ENCODE measurements at places on chromosomes 7 and 10.

GRCh38 chr10:77564731-77565589 lies 72.6 kb downstream of the KCNMA1 start:
- DNase-seq = no peak

GRCh38 chr7:130278860-130279259 lies 12.2 kb downstream of the CPA2 start:
- no peak for DNase-seq

DNA sequence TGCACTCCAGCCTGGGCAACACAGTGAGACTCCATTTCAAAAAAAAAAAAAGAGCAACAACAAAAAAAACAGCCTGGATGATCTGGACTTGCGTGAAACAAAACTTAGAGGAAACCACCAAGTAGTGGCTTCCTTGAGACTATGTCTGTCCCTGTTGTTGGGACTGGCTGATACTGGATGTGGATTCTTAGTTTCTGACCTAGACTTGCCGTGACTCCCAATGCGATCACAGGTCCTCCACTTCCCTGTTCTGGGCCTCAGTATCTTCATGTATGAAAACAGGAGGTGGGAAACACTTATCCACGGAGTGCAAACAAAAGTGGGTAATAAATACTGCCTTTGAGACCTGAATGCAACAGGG lies 125.7 kb downstream of the PRPF18 start:
- no peak for DNase-seq

DNA sequence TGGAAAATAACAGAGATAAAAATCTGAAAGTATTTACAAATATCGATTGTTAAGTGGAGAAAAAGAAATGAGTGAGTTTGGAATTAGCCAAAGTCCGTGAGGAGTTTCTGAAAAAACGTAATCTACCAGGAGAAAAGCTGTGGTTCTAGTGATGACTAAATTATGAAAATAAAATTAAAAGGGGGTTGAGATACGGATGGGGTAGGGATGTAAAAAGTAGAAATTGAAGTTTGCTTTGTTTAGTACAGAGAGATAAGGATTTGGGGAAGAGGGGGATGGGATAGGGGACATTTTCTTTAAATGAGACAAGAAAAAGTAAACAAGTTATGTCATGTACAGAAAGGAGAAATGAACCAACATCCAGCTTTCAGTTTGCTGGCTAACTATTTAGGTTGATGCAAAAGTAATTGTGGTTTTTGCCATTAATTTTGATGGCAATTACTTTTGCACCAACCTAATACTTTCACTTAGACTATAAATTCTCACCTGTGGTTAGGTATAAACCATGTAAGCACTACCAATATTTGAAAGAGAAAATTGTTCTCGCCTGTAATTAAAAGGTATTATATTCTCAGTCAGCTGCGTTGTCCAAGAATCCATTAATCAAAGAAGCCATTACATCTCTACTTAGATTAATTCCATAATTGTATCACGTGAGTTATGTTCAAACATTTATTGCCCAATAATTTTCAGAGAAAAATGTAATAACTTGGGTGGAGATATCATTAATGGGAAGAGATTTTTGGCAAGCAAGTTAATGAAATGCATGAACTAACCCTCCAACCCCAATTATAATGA lies 143.0 kb upstream of the NRP1 start:
- no peak for DNase-seq

DNA sequence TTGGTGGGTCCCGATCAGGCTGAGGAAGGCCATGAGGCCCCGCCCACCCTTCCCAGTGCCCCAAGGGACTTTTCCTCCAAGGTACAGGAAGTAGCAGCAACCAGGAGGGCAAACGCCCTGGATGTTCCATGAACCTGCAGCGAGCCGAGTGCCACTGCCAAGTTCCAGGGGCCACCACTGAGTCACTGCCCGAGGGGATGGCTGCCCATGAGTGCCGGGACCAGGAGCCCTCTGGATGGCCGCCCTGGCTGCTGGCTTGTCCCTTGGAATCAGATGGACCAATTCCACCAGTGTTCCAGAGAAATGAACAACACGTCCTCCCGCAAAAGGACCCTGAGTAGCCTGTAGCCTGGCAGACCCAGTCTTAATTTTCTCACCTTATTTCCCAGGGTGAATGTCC lies 74.2 kb downstream of the ZRANB1 start:
- DNase-seq = no peak

- DNase-seq = no peak
Measured at GRCh38 chr10:68367121-68367520, 34.4 kb upstream of the PBLD start.

DNA sequence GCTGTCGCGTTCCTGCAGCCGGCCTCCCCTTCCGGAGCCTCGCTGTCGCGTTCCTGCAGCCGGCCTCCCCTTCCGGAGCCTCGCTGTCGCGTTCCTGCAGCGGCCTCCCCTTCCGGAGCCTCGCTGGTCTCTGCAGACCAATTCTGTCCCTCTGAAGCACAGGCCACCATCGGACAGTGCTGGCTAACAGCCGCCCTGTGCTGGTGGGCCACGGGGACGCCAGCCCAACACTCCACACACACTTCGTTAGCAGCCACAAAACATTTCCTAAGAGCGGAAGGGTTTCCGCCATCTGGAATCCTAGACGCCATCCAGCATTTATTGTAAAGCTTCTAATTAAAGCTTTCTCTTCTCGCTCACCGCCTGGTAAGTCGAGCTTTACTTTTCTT lies 11.2 kb downstream of the GPER1 start:
- DNase-seq = no peak

DNA sequence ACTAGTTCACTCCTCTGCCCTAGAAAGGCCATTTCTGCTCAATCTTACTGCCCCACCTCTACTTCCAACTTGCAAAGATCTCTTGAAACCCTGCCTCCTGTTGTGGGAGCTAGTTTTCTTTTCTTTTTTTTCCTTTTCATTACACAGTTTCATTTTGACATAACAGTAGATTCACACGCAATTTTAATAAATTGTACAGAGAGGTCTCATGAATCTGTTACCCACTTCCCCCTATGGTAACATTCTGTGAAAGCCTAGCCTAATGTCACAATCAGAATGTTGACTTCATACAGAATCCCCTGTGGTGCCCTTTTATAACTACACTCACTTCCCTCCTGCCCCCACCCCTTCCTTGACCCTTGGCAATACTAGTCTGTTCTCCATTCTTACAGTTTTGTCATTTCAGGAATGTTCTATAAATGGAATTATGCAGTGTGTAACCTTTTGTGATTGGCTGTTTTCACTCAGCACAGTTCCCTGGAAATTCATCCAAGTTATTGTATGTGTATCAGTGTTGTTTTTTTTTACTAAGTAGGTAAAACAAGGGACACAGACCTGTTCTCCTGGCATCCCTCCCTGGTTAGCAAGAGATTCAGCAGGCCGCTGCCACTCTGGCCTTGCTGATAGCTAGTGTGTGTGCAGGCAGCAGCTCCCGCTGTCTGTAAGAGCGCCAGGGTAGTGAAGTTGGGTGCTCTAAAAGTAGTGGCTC lies 21.5 kb downstream of the CHST3 start:
- no peak for DNase-seq

DNA sequence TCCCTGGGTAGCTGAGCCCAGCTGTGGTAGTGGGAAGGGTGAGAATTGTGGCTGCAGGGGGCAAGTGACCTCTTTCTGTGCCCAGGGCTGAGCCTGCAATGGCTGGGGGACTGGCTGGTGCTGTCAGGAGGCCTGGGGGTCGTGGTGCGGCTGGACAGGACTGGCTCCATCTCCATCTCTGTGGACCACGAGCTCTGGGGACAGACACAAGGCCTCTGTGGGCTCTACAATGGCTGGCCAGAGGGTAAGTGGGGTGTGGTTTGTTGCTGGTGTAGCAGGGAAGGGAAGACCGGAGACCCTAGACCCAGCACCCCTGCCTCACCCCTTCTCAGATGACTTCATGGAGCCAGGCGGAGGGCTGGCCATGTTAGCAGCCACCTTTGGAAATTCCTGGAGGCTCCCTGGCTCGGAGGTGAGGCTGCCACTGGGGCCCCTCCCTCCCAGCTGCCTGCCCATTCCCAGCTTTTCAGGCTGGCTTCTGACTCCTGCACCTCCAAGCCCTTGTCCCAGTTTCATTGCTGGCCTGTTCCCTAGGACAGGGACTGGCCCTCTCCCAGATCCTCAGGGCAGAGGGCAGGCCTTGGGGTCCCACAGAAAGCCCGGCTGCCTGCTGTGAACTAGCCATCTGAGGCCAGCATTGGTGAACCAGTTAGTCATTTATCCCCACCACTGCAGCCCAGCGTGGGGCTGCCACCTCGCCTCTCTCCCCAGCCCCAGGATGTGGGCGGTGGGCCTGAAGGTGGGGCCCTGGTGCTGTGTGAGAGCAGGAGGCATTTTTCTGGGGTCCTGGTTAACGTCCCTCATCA lies 5.5 kb upstream of the ZNF467 start:
- no peak for DNase-seq

- DNase-seq = no peak
Measured at GRCh38 chr7:38453168-38453567, 178.0 kb downstream of the AMPH start.

- no peak for DNase-seq
Measured at GRCh38 chr7:41627645-41628298, 75.1 kb downstream of the INHBA start.

DNA sequence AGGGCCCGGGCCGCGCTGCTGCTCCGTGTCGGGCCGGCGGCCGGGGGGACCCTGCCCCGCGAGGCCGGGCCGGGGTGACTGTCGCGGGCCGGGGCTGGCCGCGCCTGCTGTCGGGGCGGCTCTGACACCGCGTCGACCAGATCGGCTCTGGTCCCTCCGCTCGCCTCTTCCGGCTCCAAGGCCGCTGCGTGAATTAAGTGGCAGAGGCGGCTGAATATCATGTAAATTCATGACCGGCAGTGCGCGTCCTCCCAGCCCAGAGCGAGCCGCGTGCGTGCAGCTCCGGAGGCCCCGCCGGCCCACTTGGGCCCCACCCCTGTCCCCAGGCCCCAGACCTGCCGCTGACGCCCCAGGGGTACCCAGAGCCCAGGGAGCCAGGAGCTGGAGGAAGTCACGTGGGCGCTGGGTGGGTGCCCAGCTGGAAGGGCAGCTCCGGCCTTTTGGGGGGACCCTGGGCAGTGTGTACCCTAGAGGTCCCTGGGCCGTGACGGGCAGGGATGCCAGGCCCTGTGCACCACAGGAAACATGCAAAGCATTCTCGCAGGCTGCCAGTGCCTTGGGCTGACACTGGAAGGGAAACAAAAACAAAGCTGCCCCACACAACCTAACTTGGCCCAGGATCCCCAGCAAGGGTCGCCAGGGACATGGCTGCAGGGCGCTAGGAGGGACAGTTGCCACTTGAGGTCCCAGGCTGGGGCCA lies 584.0 kb upstream of the MKI67 start:
- DNase-seq = no peak

- DNase-seq = no peak
Measured at GRCh38 chr7:156119771-156120170, 307.5 kb upstream of the SHH start.

GRCh38 chr10:110408203-110408871 lies 89.4 kb upstream of the DUSP5 start:
- DNase-seq = no peak

- DNase-seq = no peak
Measured at GRCh38 chr7:138023618-138024342, 21.9 kb upstream of the CREB3L2 start.

DNA sequence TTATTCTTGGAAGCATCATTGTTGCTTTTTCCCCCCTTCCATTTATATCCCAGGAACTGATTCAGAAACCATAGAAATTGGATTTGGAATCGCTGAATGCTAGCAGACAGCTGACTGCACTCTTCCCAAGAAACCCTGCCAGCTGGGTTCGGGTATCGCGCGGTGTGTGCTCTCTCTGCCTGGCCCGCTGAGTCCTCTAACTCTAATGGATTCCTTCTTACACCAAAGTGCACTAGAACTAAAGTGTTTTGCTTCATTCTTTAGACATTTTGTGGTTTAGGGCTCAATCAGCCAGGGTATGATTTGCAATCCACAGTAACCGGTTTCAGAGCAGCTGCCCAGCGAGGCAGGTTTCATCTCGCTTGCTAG lies 92.2 kb downstream of the EGFR start:
- no peak for DNase-seq
